Kasumi-1 (cell line): ENCODE measurements at places on chromosomes 2 and 18.

- no peak for DNase-seq
Observed at GRCh38 chr2:202574541-202574940, 60.2 kb upstream of the FAM117B start.

- no peak for DNase-seq
Observed at GRCh38 chr2:52264488-52264887, 1232.6 kb upstream of the NRXN1 start.

GRCh38 chr2:177474998-177475397, 82.4 kb downstream of the AGPS start:
- no peak for DNase-seq

GRCh38 chr18:79951545-79952455, at the start of gene SLC66A2:
Gene SLC66A2, minus strand, starts transcription at chr18:79951653. Its CDS starts 727 bp downstream, at chr18:79950926.
- peak; percentile 41 for DNase-seq

- DNase-seq = peak; percentile 64
Observed at GRCh38 chr2:11744631-11745394, 1.6 kb upstream of the LPIN1 start.

DNA sequence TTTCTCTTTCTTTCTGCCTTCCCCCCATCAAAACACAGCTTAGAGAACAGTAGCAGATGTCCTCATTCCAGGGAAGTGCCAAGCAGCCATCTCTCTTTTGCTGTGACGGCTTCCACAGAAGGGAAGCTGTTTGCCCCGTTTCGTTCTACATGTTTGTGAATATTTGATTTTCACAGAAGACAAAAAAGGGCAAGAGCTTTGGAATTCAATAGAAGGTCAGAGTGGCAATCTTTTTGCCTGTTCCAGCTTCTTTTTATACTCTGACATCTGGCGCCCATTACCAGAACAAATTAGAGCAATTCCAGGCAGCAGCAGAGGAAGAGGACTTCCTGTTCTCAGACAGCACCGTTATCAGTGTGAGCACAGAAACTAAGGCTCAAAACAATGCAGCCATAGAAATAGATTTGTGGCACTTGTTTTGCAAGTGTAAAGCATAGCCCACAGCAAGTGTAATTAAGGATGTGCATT, 79.0 kb upstream of the CDH19 start:
- DNase-seq = peak; percentile 43

DNA sequence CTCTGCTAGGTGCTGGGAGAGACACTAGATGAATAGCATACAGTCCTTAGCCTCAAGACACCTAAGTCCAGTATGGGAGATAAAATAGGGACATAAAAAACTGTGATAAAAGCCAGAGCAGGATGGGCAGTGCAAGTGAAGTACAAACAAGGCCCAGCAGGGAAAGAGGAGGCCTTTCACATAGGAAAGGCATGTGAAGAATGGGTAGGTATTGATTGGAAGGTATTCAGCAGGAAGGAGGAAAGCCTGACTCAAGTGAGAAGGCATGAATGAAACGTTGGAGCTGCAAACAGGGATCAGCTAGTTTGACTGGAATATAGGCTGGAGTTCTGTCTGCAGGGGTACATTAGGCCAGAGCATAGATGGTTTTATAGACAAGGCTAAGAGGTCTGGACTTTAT, 11.0 kb upstream of the CXCR4 start:
- no peak for DNase-seq

- peak; percentile 31 for DNase-seq
Observed at GRCh38 chr2:230711224-230711623, 1.4 kb upstream of the CAB39 start.

DNA sequence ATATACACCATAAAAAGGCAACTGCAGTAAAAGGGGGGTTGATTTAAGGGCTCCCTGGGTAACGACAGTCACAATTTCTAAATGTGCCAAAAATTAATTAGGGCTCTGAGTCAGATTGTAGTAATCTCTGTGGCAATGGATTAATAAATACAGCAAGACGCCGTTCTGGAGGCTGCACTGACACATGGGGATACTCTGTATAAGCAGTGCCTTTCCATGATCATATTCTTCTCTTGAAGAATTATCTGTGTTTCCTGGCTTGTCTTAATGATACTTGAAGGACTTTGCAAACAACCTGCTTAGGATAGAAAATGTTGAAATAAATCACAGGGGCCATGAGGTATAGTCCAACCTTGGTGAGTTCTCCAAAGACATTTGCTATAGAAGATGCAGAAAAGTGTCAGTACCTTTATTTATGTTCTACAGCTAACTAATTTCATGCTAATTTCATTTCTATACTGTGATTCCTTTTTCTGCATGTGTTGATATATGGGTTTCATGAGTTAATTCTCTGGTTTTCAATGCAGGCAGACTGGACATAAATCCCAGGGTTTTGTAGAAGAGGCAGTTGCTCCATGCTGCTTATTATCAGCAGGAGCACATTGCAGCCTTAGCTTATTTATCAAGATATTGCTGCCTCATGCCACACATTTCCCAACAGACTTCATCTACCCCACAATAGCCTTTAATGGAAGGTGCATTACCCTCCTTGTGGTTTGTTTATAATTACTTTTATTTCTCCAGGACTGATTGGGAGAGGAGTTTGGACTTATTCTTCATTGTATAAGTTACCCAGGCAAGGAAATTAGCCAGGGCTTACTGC, 54.8 kb downstream of the HNMT start:
- no peak for DNase-seq

DNA sequence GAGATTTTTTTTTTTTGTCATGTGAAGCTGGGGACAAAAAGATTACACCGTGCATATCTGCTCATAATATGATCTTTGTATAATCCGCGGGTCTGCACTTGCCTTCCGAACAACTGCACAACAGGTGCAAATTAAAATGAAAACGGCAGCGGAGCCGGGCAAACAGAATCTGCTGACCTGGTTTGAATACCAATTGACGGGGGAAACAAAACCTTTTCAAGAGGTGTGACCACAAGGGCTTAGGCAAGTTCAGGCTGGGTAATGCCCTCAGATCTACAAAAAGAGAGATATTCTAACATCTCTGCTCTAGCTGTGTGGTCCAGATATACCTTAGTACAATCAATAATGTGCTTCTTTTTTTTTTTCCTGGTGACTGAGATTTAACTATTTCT, 88.5 kb downstream of the ZEB2 start:
- no peak for DNase-seq

- peak; percentile 1 for DNase-seq
Observed at GRCh38 chr2:37011130-37011529, 44.8 kb upstream of the STRN start.

DNA sequence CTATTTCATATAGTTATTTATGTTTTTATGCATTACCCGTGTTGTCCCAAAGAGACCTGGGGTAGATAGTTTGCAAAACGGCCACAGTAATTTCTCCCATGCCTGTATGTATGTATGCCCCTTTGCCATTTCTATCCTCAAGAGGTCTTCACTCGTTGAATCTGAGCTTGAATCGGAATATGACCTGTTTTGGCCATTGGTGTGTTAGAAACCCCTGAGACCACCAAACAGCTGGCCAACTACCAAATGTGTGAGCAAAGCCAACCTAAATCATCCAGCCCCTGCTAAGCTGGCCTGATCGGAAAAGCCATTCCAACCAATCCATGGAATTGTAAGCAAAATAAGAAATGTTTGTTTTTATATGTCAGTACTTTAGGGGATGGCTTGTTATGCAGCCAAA, 23.4 kb upstream of the INO80C start:
- no peak for DNase-seq

DNA sequence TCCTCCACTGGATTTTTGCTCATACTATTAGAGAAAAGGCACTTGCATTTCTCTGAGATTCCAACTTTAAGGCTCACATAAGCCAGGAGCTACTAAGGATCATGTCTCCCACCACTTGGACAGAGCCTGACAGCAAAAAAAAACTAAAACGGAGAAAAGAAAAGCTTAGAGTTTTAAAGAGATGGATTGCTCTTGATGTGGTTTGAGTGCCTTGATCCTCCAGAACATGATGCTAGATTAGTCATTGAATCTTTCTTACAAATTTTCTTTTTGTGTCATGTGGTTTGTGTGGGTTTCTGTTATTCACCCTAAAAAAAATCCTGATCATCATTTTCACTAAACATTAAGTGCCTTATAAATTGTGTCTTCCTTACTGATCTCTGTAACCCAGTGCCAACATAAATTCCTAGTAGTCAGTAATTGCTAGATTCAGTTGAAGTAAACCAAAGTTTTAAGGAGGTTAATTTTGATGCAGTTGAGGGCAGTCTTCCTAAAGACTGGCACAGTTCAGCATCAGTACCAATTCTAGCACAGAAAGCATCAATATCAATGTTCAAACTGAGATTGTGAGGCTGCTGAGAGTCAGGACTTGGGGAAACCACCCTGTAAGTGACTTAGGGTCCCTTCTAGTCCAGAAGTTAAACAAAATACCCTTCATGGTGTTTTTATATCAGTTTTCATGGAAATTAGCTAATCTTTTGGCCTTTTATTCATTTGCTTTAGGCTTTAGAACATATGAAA, 206.3 kb downstream of the RAD51AP2 start:
- no peak for DNase-seq

- no peak for DNase-seq
Observed at GRCh38 chr2:149023091-149023490, 15.4 kb upstream of the LYPD6B start.

DNA sequence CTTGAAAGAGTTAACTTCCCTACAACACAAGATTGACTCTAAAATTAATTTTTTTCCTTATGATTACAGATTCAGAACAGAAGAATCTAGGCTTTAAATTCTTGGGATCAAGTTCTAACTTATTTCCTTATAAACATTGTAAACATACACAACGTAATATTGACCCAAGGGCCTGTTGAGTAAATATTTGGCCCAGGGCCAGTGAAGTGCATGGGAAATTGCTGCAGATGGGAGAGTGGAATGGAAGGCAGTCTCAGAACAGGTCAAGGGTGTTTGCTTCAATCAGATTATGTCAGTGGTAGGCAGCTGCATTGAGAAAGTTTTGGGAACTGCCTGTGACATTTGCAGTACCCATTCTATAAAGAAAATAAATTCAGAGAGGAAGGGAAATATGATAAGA, 137.6 kb downstream of the MYO1B start:
- no peak for DNase-seq

DNA sequence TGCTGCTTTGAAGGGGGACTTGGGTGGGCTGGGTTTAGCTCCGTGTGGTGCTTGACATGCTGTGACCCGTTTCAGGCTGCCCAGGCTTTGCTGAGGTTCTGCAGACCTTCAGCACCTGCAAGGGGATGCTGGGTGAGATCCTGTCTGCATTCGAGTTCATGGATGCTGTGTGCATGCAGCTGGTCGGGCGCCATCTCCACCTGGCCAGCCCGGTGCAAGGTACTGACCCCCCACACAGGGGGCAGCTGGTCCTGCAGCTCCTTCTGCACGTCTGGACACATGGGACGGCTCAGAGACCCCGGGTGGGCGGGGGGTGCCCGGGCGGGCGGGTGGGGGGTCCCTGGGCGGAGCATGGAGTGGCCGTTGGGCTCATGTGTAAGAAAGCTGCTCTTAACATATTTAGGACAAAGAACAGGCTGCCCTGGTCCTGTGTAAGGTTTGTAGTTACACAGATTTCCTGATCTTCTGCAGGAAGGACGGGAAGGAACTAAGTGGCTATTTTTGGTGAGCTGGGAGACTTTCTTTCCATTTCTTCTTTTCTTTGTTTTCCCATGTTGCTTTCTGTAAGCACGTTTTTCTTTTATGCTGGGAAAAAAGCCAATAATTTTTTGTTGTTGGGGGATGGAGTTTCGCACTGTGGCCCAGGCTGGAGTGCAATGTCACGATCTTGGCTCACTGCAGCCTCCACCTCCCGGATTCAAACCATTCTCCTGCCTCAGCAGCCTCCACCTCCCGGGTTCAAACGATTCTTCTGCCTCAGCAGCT, 15.8 kb downstream of the D2HGDH start:
- no peak for DNase-seq

DNA sequence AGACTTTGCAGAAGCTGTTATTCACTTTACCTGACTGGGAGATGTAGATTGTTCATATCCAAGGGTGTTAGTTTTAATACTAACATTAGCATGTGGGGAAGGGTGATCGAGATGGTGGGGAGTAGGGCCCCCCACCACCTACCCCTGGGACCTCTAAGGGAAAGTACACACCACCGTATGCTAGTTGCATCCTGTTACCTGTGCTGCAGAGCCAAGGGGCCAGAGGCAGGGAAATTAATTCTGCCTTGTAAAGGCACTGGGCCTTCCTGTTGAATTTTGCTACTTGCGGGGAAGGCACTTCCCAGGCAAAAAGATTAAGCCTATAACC, 9.0 kb downstream of the STEAP3 start:
- DNase-seq = no peak

- DNase-seq = no peak
Observed at GRCh38 chr2:225002656-225003045, 39.6 kb downstream of the DOCK10 start.

DNA sequence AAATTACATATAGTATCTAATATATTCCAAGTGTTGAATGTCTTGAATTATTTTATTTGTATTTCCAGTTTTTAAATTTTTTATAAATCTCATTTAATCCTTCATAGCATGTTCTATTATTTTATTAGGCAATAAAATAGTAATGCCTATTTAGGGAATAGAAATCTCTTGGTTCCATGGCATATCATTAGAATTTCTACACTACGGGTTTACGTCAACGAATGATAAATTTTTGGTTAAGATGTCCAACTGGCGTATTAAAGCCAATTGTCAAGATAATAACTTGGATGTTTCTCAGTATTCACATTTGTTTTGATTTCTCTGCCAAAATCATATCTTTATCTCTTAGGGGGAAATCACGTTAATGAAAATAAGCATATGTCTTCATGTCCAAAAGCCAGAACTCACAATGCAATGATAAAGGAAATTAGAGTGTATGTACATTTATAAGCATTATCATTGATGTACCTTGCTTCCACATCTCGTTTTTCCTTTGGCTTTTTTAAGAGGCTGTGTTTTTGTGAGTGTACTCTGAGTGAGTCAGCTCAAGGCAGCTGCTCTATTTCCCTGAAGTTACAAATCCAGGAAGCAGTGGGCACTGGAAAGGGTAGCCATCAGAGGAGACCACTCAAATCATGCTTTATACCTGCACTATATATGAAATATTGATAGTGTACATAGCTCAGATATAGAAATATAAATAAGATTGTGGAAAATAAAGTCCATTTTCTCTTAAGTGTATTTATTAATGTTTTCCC, 115.8 kb upstream of the PDE1A start:
- DNase-seq = no peak

- no peak for DNase-seq
Observed at GRCh38 chr2:144801766-144802165, 281.8 kb upstream of the ZEB2 start.

DNA sequence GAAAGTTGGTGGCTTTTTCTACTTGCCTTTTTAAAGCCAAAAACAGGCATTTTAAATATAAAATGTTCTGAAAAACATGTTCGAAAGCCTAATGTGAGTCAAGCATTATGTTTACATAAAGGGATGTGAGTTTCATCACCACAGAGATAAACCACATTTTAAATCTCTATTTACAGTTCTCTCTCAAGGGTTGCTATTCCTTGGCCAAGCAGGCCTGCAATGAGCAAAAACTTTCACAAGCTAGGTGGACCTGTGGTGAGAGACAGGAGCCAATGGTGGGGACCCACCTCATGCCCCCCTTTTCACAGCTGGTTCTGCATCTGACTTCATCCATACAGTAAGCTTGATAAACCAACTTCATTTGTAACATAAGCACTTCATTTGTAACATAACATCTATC, 65.1 kb downstream of the CUL3 start:
- no peak for DNase-seq
